ENCODE measurements at places on chromosomes 12 and 14.

GRCh38 chr14:91244501-91244901 lies at the start of gene GPR68:
GPR68 (minus strand) TSS chr14:91244704; CDS start chr14:91235050, 9,654 bp downstream.
- peak; percentile 74 for DNase-seq

DNA sequence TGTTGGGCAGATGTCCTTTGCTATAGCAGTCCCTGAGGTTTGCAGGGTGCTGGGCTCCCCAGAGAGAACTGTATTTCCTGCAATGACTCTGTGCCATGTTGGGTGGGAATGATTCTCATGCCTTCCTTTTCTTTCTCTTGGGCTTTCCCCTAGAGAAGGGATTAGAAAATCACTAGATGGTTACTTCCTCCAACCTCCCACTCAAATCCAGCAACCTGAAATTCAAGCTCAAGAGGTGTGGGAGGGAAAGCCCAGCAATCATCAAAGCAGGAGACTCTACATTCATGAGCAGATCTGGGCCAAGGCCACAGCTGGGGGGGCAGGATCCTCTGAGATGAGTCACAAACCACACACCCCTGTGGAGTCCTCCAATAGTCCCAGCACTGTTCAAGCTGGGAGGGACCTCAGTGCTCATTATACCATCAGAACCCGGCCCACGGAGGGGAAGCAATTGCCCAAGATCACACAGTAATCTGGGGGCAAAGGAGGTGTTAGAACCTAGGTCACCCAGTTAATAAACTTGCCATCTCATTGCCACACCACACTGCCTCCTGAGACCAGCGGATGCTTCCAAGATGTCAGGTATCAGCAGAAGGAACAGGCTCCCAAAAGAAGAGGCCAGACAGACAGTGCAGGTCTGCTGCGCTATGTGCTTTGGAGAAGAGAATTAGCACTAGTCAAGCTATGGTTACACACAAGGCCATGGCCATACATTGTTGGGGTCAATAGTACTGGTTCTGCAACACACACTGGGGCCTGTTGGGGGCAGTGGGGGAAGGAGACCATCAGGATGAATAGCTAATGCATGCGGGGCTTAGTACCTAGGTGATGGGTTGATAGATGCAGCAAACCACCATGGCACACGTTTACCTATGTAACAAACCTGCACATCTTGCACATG lies 65.7 kb downstream of the TTC9 start:
- peak; percentile 85 for DNase-seq

- DNase-seq, result no peak
These were observed 111.3 kb downstream of the FOXG1 start for GRCh38 chr14:28877923-28878322.

DNA sequence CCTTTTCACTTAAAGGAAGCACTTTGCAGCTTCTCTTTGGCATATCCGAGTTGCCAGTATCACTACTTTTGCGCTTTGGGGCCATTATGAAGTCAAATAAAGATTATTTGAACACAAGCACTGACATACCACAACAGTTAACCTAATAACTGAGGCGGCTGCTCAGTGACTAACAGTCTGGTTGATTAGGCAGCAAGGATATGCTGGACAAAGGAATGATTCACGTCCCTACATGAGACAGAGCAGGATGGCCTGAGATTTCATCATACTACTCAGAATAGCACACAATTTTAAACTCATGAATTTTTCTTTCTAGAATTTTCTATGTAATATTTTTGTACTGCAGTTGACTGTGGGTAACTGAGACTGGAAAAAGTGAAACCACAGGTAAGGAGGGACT lies 56.9 kb upstream of the E2F7 start:
- DNase-seq, result peak; percentile 96

DNA sequence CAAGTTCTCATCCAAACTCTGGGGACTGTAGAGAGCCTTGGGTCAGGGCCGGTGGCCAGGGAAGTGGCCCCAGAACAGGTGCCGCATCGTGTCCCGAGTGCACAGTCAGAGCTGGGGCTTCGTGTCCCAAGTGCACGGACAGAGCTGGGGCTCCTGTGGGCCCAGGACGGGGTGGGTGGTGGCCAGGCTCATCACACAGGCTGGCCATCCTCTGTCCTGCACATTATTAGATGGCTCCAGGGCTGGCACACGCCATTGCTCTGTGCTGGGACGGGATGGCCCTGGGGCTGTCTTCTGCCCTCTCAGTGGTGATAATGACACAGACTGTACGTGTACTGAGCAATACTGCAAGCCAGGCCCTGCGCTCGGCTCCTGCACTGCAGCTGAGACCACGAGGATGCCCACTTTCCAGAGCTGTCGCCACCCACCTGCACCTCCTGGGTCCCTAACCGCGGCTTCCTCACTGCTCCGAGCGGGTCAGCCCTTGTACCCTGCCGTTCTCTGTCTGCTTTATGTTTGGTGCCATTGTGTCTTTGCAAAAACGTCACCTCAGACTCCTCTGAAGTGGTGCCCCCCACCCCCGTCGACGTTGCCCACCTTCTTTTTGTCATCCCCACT lies 1.9 kb downstream of the FBRSL1 start:
- DNase-seq, result no peak

DNA sequence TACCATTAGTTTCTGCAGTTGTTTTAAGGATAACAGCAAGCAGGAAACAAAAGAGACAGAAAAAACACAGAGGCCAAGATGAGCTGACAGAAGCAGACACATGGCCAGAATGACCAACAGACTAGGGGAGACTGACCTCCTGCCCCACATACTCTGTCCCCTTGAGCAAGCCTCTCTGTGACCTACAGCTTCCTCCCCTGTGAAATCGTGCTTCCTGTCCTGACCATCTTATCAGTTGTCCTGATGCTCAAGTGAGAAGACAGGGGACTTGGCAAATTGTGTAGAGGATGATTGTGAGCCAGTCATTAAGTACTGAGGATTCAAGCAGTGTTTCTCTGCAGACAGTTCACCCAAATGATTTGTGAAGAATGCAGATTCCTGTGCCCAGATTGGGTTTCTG lies 229.0 kb downstream of the SLC41A2 start:
- DNase-seq, result no peak

- peak; percentile 15 for DNase-seq
These were observed 27.3 kb upstream of the CHPT1 start for GRCh38 chr12:101670007-101670671.

DNA sequence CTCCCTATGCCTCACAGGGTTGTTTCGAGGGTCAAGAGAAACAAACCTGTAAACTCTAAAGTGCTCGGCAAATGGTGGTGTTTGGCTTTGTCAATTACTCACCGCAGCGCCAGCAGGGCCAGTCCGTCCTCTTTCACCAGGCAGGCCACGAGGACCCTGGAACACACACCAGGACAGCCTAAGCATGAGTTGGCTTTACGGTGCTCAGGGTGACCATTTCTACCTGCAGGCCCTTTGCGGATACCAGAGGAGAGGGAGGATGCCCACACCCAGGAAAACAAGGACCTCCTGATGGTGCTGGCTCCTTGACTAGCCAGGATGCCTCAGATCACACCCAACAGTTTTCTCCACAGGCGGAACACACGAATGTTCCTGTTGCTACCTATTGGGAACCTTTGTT lies 11.5 kb downstream of the COL2A1 start:
- DNase-seq, result no peak

DNA sequence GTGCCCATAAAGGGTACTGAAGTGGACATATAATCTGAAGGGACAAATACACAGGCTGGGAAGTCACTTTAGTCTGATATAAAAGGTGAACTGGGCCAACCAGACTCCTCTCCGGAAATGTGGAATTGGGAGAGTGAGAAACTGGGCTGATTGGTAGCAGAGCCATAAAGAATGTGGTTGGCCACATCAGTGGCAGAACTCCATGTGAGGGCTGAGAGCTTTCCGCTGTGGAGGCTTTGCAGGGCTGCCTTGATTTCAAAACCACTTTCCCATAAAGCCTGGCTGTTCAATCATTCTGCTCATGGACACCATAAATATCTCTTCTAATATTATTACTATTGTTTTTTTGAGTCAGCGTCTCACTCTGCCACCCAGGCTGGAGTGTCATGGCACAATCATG lies 220.3 kb downstream of the MON2 start:
- DNase-seq, result no peak

DNA sequence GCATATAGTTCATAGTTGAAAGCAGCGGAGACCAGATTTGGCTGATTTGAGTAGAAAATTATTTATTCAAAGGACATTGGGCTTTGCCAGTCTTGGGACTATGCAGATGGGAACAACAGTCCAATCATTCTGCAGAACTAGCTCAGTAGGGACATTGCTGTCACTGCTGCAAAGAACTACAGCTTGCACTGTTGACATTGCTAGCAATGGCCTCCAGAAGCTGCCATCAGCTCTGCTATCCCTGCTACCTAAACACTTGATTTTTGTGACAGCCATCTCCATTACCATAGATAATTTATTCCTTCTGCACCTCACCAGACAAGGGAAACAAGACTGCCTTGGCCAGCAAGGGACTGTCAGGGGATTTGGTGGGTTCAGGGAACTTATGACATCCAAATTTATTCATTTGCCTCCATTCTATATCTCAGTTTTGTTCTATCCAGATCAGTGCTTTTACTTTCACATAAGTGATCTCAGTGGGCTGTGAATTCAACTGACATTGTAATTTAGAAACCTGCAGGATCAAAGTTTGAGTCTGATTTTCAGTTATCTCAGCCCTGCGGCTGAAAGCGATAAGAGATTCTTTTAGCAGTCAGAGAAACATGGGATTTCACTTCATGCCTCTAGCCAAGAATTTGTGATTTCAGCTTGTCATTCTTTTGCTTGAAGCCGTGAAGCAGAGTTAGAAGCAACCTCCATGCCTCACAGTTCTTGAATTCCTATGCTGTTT lies 136.7 kb upstream of the FBXO33 start:
- DNase-seq, result no peak

- DNase-seq, result no peak
These were observed 130.7 kb downstream of the ETNK1 start for GRCh38 chr12:22755629-22756028.

DNA sequence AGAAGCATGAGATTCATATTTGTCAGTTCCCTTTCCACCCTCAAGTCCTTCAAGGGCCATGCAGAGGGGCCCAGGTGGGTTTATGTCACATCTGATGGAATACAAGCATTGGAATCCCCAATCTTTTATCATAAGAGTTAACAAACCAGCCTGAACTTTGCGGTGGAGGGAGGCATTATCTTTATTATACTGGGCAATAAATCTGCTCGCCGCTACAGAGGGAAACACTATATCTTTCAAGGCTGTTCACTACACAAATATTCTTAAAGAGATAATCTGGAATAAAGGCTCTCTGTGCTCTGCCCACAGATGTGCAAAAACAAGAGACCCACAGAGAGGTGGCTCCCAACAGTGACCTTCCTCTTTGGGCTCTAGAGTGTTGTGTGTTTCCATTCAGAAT lies 153.6 kb upstream of the PLEKHA5 start:
- DNase-seq, result no peak

GRCh38 chr14:57378661-57379060 lies 11.7 kb upstream of the NAA30 start:
- DNase-seq, result peak; percentile 15
